Thoracic aorta endothelial cell (primary cell): ENCODE measurements at places on chromosomes 7 and 10. TPM values are rescaled to one million over a fixed set of nuclear protein-coding genes. Genes with fewer than 3 reads are reported as not detected.

Gene MBL2
- total RNA-seq, result not detected in 2 replicates

Gene RARRES2
- not detected in 2 replicates for total RNA-seq

Gene COL28A1
- total RNA-seq, result not detected in 2 replicates

Gene PALD1
- total RNA-seq, result 38.7 and 54.8 TPM in 2 replicates

Gene TMEM236
- 0.14 and 0.66 TPM in 2 replicates for total RNA-seq

Gene PAX4
- total RNA-seq, result not detected in 2 replicates
